Hippocampal formation (tissue), 2 donors: ENCODE measurements at places on chromosomes 4 and X.

DNA sequence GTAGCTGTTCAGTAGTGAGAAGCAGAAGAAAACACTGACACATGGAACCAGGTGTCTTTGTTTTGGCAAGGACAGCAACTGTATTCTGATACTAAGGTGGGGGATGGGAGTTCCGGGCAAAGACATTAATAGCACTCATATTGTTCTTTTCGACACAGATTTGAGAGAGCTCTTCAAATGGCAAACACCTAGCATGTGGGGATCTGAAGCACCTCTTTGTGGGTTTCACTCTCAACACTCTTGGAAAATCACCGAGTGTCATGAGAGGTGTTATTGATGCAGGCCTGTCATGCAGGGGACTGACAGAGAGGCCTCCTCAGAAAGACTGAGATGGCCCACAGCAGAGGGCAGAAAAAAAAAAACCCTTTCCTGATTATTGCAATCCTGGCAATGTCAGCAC lies 228.4 kb upstream of the VCX start:
- no peak for DNase-seq

DNA sequence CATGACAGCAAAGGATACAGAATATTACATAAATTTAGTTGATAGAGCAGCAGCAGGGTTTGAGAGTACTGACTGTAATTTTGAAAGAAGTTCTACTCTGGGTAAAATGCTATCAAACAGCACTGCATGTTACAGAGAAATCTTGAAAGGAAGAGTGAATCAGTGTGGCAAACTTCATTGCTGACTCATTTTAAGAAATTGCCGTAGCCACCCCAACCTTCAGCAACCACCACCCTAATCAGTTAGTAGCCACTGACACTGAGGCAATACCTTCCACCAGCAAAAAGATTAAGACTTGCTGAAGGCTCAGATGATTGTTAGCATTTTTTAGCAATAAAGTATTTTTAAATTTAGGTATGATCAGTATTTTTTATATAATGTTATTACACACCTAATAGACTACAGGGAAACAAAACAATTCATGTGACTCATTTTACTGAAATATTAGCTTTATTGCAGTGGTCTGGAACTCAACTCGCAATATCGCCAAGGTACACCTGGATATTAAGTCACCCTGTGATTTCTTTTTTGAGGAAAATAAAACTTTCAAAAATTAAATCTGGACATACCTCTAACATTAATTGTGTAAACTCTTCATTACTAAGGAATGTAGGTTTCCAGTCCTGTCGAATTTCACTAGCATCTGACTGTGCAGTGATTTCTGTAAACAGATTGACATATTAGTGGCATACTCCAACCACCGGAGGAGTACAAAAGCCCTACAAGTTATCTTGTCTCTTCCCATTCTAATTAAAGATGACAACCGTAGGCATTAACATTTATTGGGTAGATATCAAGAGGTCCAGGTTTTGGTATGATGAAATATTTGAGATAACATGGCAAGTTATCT lies 71.1 kb downstream of the CLOCK start:
- no peak for DNase-seq

GRCh38 chrX:36198575-36198974 lies 279.0 kb downstream of the CFAP47 start:
- no peak for DNase-seq

GRCh38 chr4:4893721-4894120 lies 34.3 kb downstream of the MSX1 start:
- DNase-seq: no peak

GRCh38 chr4:2259541-2260343 lies 2.2 kb downstream of the MXD4 start:
- DNase-seq: no peak

- no peak for DNase-seq
Measured at GRCh38 chrX:96576368-96576767, 108.3 kb upstream of the DIAPH2 start.

DNA sequence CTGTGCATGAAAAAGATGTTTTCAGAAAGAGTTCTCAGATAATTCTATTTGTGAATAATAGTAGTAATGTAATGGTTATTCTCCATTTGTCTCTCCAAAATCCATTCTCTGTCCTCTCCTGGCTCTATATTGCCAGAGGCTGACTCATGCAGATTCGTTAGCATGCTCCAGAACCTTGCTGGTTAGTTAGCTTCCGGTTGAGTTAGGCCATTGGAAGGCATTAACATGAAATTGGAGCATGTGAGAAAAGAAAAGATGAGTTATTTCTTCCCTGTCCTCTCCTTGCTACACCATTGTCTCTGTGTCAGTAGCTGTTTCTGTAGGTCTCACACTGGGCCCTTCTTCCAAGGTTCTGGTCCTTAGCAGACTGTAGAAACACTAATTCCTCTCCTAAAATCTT lies 23.5 kb upstream of the PRDM8 start:
- DNase-seq: no peak

- DNase-seq: no peak
Measured at GRCh38 chr4:57162499-57163019, 52.4 kb upstream of the IGFBP7 start.

GRCh38 chr4:181890911-181891310 lies 352.3 kb upstream of the TENM3 start:
- DNase-seq: no peak

GRCh38 chr4:102575369-102576129 lies 74.4 kb downstream of the NFKB1 start:
- no peak for DNase-seq

GRCh38 chr4:186772936-186773487 lies 49.4 kb upstream of the FAT1 start:
- DNase-seq: no peak

DNA sequence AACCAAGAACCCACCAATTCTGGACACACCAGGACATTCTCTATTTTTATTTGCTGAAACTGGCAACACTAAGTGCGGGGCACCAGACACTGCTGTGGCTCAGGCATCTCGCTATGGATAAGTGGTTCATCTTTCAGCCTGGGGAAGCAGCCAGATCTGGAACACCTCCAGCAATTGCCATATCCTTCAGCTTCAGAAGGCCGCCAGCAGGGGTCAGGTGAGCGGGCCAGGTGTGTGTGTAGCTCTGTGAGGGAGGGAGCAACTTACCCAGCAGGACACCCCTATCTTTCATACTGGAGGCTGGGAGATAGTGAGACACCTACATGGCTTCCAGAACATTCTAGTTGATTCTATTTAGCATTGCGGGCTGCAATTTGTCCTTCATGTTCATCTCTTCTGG lies 57.0 kb upstream of the GBA3 start:
- DNase-seq: no peak

- no peak for DNase-seq
Measured at GRCh38 chrX:64202808-64203325, 2.6 kb downstream of the AMER1 start.

DNA sequence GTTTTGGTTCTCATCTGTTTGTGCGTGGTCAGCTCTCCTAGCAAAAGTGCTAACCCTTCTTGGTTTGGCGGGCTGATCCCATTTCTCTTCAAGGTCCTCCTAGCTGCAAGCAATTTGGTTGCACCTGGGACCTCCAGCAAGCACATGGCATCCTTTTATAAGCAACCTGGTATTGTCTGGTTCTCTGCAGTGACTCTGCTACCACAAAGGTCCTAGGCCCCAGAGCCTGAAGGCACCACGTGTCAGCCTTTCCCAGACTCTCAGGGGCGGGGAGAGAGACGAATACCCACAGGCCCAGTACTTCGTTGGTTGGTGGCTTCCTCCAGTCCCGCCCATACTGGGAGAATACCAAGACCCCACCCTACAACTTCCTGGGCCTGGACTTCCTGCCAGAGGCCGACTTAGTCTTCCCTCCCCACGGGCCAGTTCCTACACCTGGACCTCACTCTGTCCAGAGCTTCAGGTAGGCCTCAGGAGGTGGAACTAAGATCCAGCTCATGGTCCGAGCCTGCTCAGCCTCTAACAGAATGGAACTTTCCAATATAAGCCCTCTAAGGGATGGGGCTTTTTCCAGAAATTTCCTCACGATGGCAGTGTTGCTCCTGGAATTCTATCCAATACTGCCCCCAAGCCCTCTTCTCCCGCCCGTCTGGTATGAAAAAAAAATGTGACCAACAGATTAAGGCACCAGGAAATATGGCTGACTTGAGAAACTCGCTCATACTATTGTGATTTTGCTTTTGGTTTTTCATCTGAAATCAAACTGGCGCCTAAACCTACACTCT lies 192.5 kb upstream of the STK26 start:
- peak; percentile 70 for DNase-seq

DNA sequence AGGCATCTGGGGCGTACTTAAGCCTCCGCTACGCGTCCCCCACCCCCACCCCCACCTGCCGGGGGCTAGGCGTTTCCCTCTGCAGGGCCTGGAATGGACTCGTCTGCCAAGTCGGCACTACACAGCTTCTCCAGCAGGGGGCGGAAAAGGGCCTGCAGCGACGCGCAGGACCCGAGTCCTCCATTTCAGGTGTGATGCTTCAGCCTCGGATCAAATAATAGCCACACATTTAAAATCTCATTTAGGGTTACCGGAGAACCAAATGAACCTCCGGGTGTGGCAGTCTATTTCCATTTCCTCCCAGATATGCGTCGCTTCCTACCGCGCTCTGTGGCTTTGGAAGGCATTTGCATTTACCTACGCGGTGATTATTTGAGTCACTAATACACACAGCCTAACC lies 2.9 kb downstream of the PAK3 start:
- DNase-seq: peak; percentile 5

DNA sequence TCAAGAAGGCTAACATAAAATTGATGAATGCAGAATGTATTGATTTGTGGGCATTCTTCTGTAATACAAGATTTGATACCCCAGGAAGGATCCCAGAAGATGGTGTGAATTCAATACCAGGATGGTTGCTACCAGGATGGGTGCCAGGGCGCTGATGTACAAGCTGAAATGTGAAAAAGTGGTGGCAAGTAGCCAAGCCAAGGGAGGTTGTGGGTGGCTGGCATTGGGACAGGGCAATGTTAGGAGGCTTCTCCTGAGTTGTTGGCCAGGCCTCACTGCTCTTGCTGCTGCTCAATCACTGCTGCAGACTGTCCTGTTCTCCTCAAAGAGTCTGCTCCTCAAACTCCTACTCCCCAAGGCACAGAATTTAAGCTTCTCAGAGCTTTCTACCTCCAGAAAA lies 77.1 kb downstream of the RBM46 start:
- DNase-seq: no peak

DNA sequence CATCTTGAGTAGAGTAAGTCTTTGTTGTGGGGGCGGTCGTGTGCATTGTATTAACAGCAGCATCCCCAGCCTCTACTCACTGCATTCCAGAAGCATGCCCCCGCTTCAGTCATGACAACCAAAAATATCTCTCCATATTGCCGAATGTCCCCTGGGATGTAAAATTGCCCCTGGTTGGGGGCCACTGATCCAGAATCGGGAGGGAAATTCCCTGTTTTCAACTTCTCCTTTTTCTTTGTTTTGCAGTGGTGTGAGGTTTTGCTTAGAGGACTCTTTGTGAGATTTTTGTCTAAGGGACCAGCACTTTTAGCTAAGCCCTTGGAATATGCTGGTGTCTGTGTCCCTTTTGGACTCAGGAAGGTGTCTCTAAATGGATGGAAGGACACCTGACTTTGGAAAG lies 3.0 kb upstream of the IL13RA1 start:
- DNase-seq: no peak

DNA sequence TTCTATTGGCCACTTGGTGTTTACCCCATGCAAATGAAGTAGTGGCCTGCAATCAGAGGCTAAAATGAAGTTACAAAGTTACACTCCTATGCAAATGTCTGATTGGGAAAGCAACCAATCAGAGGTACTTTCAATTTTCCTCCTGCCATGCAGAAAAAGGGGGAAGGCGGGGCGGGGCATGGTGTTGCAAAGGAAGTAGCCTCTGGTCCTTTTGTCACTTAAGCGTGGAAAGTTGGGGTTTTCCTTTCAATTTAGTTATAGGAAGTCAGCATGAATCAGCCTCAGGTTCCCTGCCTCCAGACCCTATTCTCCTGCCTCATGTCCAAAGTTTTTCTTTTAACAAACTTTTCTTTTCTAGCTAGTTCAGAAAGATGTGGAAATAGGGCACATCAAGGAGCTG lies 69.3 kb downstream of the GPC4 start:
- DNase-seq: no peak

- no peak for DNase-seq
Measured at GRCh38 chr4:33470805-33471204, 2750.6 kb downstream of the PCDH7 start.

DNA sequence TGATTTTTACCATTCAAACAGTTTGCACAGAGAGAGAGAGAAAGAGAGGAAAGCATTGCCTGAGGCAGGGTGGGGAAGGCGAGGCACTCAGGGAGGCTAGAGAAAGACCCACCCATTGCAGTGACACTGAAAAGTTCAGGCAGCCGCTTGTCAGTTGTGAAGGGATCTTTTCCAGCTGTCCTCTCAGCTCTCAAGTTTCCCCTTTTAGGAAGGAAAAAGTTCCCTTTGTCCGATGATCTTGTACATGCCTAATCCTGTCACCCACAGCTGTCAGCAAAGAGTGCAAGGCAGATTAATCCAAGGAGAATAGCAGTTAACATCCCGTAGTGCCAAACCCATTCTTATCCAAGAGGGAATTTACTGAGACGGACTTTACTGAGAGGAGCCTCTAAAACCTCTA lies 255.0 kb downstream of the MAGEB5 start:
- DNase-seq: no peak

DNA sequence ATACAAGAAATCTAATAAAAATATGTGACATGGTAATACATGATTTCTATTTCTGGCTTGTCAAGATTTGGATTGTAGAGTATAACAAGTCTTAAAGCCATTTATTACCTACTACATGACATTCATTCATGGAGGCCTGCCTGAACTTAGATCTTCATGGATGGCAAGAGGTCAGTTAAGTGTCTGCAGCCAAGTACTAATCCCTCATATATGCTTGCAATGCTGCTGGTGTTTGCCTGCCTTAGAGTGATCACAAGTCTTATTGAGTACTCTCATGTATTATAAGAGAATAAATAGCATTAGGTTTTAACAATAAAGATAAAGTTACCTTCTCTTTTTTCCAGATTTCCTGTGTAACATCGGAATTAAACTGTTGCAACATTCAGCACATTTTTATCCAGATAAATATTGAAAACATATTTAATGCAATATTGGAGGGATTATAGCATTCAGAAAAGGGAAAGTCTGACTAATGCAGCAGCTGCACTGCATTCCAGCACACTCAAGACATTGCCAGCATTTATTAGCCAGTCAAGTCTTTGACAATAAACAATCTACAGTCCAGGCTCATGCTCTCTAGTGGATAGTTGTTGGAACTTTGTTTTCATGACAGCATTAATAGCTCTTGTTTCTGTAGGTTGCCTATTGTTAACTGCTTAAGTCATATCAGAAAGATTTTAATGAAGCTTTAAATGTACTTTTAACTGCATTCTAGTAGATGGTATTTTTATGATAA lies 737.1 kb downstream of the FAT4 start:
- peak; percentile 15 for DNase-seq

DNA sequence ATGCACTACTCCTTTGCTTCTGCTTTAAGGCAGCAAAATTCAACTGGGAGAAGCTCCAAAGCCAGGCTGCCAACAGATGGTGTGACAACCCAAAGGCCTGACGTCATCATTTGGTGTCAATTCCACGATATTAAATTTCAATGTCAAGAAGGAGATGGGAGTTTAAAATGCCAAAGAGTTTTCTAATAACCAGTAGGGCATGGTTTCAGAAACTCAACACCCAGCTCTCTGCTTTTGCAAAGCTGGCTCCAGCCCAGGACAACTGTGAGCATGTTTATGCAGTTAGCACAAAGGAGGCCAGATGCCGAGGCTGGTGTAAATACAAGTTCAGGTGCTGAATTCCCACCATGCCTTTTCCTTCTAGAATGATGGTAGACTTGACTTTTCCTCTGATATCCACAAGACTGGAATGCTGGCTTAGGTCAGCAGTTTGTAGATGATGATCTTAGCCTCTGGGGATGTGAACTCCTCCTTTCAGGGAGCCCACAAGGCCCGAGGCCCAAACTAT lies 67.3 kb downstream of the AFAP1 start:
- peak; percentile 50 for DNase-seq
